ENCODE measurements at places on chromosomes 1 and 21. TPM values are rescaled to one million over a fixed set of nuclear protein-coding genes. Genes with fewer than 3 reads are reported as not detected.

Gene WDR64
- total RNA-seq = not detected

Gene MYOM3
- total RNA-seq = under 0.01 TPM

- peak; percentile 54 for DNase-seq
These were observed 580 bp downstream of the RBM34 start for GRCh38 chr1:235160383-235160956.

GRCh38 chr21:45766055-45766454, 122.5 kb downstream of the PCBP3 start:
- DNase-seq = no peak

DNA sequence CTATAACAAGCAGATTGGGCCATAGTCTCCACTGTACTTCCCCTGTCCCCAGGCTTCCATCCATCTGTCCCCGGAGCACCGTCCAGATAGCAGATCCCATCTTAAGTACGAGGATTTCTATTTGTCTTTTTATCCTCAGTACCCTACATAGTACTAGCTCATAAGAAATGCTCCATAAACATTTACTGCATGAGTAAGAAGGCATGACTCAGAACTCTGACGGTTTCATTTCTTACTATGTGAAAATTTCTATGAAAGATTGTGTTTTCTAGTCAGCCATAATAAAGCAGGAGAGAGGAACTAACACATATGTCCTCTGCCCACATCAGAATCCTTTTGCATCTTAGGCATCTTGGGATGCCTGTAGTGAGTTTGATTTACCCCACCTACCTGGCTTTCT, 49.5 kb downstream of the CHD1L start:
- peak; percentile 70 for DNase-seq

GRCh38 chr1:90346757-90347156, 351.8 kb downstream of the ZNF326 start:
- no peak for DNase-seq

DNA sequence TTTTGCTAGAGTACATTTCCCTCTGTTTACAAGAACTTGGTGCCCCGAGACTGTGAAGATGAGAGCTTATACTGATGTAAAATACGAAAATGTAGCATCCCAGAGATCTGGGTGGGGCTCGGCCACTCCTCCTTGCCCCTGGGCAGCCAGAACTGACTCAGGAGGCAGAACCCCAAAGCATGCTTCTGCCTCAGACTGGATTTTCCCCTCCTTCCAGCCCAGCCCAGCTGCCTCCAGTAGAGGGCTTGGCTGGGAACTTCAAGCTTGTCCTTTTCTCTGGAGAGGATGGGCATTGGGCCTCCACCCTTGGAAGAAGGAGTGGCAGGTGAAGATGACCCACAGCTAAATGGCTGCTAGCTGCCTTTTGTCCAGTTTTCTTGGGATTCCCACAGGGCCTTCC, 24.3 kb upstream of the BTG2 start:
- DNase-seq = peak; percentile 37

- DNase-seq = no peak
These were observed 570.0 kb downstream of the PTPRC start for GRCh38 chr1:199208847-199209246.

DNA sequence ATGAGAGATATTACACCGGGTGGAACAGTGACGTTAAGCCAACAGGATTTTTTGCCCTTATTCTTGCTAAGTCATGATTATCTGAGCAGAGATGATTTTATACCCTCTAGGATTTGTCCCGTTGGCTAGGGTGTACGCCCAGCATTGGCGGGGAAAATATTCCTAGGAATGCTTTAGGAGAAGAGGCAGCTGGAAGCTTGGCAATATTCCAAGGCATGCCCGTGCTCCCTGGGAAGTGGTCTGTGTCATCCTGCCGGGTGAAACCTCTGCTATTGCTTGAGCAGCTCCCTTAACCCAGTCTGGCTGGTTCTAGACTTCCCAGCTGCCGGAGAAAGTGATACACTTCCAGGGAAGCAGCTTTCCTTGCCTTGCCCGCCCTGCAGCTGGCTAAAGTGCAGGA, 16.2 kb downstream of the CHRNB2 start:
- no peak for DNase-seq
